ENCODE measurements at places on chromosomes 13 and 19.

GRCh38 chr13:59660582-59660981, 503.1 kb downstream of the DIAPH3 start:
- no peak for DNase-seq

GRCh38 chr19:2237051-2237868, 636 bp downstream of the SF3A2 start:
- DNase-seq, result no peak

- no peak for DNase-seq
Measured at GRCh38 chr13:76762721-76763120, 123.5 kb downstream of the KCTD12 start.

GRCh38 chr13:19020988-19021387, 160.6 kb downstream of the TUBA3C start:
- DNase-seq, result no peak

DNA sequence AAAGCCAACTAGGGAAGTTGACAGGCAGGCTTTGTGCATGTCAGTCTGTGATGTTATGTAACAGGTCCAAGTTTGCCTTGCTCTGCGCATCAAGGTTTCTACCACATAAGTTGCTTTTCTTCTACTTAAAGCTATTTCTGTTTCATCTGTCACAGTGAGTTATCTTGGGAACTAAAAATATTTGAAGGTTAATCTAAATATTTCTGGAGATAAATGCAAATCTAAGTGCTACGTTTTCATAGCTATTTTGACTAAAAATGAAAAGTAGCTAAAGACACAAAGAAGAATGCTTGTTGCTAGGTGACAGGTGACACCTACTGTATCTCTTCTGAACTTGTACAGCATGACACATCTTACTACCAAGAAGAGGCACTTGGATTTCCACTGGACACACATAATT, 135.6 kb downstream of the KLF12 start:
- DNase-seq, result no peak

DNA sequence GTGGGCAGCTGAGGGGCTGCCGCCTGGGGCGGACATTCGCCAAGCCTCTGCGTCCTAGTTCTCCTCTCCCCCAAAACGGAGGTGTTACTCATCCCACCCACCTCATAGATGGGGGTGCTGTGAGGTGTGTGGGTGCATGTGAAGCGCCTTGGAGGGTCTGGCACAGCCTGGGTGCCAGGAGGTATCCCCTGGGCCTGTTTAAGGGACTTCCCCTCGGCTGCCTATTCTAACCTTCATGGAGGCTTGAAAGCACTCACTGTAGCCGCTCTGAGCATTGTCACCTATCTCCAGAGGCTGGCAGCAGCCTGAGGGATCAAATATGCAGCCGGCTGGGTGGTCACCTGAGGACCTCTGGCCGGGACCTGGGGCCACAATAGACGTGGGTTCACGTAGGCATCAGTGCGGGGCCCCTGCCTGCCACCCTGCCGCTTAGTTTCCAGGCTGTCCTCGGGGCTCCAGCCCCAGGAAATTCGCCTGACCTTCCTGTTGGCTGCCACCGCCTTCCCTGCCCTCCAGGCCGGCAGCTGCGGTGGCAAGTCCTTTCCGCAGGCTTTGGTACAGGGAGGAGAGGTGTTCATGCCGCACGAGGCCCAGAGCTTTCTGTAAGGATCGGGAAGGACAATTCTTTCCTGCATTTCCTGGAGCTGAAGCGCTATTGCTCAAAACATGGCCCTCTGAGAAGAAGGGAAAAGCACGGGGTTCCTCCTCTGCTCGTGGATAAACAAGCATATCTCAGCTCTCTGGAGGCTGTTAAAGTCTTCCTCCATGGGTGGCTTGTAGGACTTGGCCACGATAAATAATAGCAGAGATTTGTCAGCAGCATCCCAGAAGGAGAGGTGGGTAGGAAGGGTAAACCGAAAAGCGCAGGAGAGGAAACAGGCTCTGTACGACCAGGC, 4.6 kb downstream of the COL4A2 start:
- no peak for DNase-seq

DNA sequence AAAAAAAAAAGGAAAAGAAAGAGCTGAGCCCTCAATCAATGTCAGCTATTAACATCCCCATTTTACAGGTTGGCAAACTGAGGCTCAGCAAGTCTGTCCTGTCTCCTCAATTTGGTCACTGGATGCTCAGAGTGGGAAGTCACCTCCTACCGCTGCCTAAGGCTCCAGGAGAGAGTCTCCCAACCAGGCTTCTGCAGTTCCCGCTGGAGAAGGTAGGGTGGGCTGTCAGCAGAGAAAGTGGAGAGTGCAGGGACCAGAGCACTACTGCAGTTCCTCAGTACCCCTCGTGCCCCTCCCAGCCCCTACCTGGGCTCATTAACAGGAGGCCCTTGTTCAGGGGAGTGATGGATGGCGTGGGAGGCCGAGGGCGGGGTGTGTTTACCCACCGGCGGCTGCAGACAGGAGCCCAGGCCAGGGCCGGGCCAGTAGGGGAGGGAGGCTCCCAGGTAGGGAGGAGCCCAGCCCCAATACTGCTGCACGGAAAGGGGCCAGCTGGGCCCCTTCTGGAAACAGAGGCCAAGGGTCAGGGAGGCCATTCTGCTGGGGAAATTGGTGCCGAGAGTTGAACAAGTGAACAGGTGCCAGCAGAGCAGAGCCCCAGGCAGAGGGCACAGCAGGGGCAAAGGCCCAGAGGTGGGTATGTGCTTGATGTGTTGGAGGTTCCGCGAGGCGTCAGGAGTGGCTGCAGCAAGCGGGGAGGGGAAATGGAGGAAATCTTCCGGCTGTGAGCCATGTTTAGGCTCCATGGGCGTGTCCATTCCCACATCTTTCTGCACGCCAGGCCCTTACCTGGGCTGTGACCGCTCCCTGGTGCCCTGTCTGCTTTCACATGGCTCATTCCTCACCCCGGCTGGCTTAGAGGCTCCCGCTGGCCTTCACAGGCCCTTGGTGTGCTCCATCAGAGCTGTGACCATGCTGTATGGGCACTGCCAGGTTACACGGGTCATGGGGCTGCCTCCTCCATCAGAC, 7.6 kb upstream of the COMP start:
- DNase-seq, result no peak

DNA sequence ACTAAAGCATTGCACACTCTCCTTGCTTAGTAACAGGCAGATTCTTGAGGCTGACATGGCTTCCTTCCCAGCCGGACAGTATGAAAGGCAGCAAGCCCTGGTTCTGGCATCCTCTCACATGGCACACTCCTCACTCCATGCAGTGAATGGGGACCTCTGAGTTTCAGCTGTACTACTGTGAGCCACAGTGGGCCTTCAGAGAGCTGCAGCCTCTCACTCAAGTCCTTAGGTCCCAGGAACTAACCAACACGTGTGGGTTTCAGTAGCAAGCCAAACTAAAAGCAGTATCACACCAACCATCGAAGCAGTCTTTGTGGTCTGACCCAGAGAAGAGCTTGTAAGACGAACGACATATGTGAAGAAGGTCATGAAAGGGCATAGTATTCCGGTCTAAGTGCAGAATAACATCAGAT, 128.2 kb downstream of the TBC1D4 start:
- DNase-seq, result no peak

- DNase-seq, result no peak
Measured at GRCh38 chr19:13054626-13055212, 47.9 kb downstream of the LYL1 start.

DNA sequence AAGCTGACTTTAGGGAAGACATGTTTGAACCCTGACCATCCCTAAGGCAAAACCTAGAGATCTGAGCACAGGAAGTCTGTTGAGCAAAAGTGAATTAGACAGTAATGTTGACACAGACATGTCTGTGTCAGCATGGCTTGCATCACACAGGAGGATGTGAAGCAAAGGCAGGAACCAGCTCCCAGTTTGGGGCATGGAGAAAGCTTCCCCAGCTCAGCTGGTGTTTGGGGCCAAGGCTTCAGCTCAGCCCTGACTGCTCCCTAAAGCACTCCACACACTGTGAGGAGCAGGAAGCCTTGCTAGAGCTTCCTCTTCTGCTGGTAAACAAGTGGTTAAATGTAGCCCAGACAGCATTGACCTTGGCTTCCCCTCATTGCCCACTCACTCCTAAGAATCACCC, 153.8 kb upstream of the UBL3 start:
- DNase-seq, result no peak

- DNase-seq, result peak; percentile 29
Measured at GRCh38 chr19:14333101-14333871, 48.0 kb upstream of the ADGRE5 start.

GRCh38 chr13:41383386-41383785, 72.3 kb downstream of the NAA16 start:
- DNase-seq, result no peak

DNA sequence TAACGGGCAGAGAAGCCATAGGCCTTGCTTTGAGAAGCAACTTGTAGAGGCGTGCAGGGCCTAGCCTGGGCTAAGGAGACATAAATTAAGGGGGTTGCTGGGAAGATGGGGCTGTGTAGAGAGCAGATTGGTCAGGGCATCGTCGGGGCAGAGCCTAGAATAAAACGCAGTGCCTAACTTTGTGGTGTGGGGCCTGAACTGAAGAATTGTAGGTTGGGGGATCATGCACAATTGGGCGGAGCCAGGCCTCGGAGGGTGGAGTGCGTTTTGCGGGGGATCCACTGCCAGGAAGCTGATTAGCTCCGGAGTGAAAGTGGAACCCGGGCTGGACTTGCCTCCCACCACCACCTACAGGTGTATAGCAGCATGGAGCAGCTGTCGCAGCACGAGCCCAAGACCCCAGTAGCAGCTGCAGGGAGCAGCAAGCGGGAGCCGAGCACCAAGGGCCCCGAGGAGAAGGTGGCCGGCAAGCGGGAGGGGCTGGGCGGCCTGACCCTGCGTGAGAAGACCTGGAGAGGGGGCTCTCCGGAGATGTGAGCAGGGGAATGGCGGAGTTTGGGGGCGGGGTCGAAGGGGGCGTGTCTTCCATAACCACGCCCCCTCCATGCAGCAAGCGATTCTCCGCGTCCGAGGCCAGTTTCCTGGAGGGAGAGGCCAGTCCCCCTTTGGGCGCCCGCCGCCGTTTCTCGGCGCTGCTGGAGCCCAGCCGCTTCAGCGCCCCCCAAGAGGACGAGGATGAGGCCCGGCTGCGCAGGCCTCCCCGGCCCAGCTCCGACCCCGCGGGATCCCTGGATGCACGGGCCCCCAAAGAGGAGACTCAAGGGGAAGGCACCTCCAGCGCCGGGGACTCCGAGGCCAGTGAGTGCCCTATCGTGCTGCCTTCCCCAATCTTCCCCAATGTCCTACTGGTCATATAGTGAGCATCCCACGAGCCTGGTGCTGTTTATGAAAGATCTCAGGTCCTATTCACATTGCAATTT, 13.8 kb downstream of the DNASE2 start:
- DNase-seq, result no peak

DNA sequence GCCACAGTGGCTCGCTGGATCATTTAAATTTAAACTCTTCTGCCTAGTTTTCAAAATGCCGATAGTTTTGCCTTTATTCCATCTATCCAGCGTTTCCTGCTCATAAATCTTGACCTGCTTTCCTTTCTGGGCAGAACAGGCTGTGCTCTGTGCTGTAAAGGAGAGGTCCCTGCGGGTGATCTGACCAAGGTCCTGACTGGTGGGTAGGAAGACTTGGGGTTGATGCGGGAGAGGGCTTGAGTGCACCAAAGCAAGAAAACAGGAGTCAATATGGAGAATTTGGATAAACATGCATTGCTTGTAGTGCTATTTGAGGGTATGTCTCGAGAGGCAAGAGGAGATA, 533.6 kb downstream of the MYO16 start:
- no peak for DNase-seq

DNA sequence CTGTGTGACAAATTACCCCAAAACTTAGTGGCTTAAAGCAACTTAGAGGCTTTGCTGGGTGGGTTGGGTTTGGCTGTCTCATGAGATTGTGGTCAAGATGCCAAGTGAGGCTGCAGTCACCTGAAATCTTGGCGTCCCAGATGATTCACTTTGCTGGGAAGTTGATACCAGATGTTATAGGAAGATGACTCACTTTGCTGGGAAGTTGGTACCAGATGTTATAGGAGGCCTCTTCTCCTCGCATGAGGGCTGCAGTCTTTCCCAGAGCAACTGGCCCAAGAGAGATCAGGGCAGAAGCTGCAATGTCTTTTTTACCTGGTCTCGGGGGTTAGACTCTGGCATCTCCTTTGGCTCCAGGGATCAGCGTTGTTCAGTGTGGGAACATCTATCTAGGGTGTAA, 16.8 kb downstream of the TEX29 start:
- DNase-seq, result no peak

DNA sequence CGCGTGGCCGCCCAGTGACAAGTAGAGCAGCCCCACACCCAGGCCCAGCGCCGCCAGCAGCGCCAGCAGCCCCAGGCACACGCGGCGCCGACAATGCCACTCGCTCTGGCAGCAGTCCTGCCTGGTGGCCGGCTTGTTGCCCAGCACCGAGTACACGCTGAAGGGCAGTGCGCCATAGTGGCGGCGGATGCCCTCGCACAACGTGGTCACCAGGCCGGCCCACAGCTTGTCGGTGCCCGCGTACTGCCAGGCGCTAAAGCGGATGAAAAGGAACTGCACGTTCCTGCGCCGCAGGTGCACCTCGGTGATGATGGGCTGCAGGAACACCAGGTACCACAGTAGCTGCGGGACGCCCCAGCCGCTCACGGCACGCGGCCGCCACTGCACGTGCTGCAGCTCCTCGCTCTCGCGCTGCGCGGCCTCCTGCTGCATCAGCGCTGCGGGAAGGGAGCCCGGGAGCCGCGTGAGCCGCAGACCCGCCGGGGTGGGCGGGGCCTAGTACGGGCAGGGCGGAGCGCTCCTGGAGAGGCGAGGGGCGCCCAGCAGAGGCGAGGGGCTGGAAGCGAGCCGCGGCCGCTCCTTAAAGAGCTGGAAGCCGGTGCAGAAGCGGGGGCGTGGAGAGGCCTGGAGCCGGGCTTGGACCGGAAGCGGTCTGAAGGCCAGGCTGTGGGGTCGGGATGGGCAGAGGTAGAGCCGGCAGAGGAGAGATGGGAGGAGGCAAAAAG, 7.3 kb downstream of the NKPD1 start:
- DNase-seq, result no peak

DNA sequence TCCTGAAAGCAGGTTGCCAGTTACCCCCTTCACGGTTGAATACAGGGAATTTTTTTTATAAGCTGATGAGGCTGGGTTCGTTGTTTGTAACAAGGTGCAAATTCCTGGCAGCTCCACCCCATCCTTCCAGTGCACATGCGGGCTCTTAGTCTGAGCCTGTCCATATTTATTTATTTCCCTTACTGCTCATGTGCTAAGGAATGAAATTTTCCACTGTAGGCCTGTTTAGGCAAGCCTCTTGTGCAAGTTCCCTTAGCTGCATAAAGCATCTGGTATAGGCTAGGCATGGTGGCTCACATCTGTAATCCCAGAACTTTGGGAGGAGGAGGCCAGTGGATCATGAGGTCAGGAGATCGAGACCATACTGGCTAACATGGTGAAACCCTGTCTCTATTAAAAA, 560.9 kb upstream of the PCDH9 start:
- no peak for DNase-seq

Measured in left renal pelvis (tissue), 4 donors.